ENCODE measurements at places on chromosomes 4 and X. TPM values are rescaled to one million over a fixed set of nuclear protein-coding genes. Genes with fewer than 3 reads are reported as not detected.

Gene MAP7D2
- total RNA-seq: 0.50 TPM

Gene FGA
- total RNA-seq: not detected

Gene ADAM29
- not detected for total RNA-seq

Gene SH3D19
- not detected for total RNA-seq

Gene NIPAL1
- total RNA-seq: 0.78 TPM

Gene ARAP2
- 70.7 TPM for total RNA-seq

Gene SLC38A5
- total RNA-seq: 82.4 TPM

Gene LGI2
- total RNA-seq: not detected

Gene GPR34
- not detected for total RNA-seq

Gene DIPK2B
- total RNA-seq: not detected

Gene FHIP1A
- 0.18 TPM for total RNA-seq

Gene MAGEA4
- total RNA-seq: not detected

Gene SLC10A6
- total RNA-seq: not detected

Gene PRDM5
- 0.23 TPM for total RNA-seq

Gene CACNA1F
- 0.93 TPM for total RNA-seq

Gene SHROOM3
- total RNA-seq: not detected

Gene FAT1
- 0.03 TPM for total RNA-seq
